A172 (cell line): ENCODE measurements at places on chromosomes 5 and 9. TPM values are rescaled to one million over a fixed set of nuclear protein-coding genes. Genes with fewer than 3 reads are reported as not detected.

- no peak for DNase-seq
Observed at GRCh38 chr9:92949266-92949982, 2.1 kb downstream of the FGD3 start.

- DNase-seq, result no peak
Observed at GRCh38 chr5:177472460-177473442, 683 bp downstream of the DBN1 start.

GRCh38 chr9:113632776-113633590 lies 169.5 kb downstream of the RGS3 start:
- DNase-seq, result no peak

GRCh38 chr9:20253635-20254034 lies 368.7 kb downstream of the MLLT3 start:
- DNase-seq, result no peak

The FCN2 gene
- not detected in 2 replicates for total RNA-seq
